ENCODE measurements at places on chromosomes 4 and X.

DNA sequence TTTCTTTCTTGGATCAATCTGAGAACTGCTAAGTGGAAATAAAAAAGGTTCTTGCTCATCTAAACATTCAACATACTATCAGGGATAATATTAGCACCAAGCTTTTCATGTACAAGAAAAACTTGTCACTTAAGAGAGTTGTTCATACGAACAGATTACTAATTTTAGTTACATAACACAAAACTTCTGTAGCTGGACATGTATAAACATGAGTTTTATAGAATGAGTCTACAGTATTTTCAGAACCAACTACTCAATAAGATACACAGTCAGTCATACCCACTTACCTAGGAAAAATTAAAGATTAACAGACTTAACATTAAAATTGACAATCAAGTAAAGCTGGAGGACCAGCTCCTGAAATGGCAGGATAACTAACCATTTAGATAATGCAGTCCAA lies 540.1 kb upstream of the FAM241A start:
- DNase-seq, result no peak

DNA sequence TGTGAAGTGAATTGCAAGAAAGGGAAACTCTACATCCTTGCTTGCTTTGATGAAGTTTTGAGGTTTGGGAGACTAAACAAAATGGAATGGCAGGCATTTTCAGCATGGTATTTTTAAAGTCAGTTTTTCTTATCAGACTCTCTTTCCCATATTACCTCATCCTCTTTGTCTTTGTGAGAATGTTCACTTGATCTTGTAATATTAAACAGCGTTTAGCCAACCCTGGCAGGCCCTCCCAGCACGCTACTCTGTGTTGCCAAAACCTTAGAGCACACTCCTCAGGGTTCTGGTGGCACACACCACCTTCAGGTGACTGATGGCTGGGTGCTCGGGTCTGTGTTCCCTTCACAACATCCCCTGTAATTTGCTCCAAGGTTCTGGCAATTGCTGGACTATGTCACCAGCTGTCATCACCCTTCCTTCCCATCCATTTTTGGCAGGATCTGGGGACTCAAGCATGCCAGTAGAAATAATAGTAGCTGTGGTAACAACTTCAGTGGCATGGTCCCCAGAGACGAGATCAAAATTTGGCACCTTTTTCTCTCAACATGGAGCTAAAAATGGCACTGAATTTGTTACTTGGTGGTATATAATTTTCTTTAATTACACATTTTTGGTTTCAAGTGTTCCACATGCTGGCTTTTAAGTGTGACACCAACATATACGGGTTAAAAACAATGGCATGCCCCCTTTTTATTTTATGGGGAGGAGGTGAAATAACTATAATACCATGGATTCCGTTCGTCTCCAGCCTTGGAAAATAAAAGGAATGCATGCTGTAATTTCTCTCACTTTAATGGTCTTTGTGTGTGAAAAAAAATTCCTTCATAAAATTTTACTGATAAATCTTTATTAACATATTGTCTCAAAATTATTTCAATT lies 273.1 kb downstream of the DCTD start:
- no peak for DNase-seq

DNA sequence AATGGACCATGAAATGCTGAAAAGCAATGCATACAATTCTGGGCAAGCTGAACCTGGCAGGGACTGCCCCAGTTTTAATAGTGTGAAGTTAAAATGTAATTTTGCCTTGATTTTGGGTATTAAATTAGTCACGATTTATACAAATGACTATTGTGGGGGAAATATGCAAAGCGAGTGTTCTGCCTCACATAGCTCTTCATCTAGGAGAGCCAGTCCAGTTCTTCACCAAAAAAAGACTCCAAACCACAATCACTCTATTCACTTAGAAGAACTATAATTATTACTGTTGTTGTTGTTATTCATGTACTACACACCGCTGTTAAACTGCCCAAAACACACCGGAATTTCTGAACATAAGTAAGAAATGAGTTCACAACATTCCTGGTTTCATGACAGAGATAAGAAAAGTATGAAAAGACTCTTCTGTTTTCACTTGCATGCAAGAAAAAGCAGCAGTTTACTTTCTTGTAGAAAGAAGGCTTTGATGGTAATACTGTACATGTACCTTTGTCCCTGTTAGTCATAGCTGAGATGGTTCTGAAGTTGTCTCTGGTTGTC lies 101.9 kb downstream of the QRFPR start:
- DNase-seq, result no peak

DNA sequence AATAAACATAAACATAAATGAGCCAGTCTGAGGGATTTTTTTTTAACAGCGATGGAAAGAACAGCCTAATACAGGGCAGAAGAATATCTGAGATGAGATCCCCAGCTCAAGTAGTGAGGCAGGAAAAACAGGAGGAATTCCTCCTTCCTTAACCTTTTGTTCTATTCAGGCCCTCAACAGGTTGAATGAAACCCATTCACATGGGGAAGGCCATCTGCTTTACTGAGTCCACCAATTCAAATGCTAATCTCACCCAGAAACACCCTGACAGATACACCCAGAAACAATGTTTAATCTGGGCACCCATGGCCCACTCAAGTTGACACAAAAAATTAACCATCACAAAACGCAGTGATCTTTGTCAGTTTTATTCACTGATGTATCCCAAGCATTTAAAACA lies 45.5 kb downstream of the SMIM31 start:
- no peak for DNase-seq

DNA sequence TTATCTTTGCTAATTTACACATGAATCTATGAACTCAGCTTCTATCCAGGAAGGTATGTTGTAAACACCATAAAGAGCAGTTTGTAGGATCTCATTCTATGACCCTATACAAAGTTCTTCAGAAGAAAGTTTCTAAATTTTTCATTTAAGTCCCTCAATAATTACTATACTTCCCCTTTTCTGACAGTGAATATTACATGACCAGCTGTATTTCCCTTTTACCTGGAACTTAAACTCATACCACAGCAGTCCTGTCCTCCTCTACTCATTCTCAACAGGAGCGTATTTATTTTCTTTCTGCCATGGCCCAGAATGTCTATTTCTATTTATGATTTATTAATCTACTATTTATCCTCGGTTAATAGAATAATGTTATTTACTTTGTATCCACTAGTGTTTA lies 15.8 kb downstream of the RASGEF1B start:
- peak; percentile 20 for DNase-seq

- DNase-seq, result no peak
Observed at GRCh38 chr4:5218376-5219069, 167.2 kb downstream of the STK32B start.

- no peak for DNase-seq
Observed at GRCh38 chr4:188949596-188949995, 810.4 kb downstream of the TRIML1 start.

DNA sequence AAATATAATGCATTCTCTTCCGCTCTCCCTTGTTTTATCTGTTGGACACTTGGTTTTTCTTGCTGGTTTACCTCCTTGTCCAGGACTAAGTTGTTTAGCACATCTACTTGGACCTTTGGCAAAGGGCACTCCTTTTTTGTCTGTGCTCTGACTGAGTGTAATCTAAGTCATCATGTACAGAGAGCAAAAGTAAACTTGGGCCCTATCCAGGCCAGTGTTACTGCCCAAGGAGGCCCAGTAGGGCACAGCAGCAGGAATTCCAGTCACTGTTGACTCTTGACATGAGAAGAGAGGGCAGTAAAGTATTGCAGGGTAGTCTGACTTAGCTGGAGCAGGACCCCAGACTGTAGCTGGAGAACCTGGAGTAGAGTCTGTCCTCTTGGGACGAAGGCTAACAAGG lies 445.5 kb downstream of the ZIC3 start:
- DNase-seq, result no peak

DNA sequence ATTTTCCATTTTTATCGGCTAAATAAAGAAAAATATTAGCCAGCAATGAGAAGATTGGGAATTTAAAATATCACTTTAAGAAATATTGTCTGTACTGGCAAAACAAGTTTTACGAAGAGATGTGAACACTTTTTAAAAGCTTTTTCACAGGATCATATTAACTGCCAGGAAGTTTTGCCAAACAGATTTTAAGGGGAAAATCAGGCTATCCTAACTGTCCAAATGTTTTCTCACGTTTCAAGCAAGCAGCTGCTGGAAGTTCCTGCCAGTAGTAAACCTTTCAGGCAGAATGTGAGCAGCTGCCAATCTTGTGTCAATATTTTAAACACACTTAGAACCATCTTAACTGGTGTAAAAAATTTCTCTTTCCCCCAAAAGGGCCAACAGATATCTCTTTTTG lies 101.1 kb downstream of the ADGRL3 start:
- DNase-seq, result no peak

DNA sequence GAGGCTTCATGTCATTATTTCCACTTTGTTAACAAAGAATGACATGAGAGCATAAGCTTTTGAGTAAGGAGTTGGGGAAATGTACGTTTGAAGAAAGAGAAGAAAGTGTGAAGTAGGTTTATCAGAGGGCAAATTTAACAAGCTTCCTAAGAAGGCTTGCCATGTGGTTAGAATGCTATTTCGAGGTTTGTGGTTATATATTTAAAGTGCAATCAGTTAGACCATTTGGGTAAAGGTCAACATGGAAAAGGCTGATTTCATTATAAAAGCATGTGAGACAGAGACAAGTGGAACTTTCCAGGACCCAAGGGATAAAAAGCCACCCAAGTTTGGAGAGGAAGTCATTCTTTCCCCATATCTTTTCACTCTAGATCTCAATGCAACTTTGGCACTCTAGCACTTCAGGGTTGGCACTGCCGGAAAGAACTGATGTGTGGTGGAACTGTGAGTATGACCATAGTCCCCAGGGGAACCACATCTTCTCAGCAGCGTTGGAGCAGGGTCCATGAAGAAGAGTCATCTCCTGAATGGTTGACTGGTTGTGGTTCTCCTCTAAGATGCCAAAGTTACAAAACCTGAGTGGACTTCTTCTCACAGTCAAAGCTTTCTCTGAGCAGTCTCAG lies 529.9 kb downstream of the MID1IP1 start:
- peak; percentile 63 for DNase-seq

GRCh38 chr4:72383439-72383838 lies 185.6 kb downstream of the ADAMTS3 start:
- DNase-seq, result no peak

DNA sequence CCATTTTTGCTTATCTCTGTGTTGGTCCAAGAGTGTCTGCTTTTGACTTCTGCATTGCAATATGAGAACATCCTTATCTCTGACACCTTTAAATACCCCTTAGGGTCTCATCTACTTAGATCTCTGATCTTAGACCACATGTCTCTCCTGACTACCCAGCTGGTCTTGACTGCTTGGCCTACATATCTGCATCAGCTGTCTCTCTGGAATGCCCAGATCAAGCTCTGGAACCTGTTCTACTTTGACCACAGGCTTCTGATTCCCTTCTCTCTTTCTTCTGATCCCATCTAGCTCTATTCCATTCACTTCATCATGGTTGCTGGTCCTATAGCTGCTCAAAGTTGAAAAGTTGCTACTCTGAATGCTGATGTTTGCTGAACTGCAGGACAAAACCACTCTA lies 301.2 kb downstream of the MAPK10 start:
- no peak for DNase-seq

DNA sequence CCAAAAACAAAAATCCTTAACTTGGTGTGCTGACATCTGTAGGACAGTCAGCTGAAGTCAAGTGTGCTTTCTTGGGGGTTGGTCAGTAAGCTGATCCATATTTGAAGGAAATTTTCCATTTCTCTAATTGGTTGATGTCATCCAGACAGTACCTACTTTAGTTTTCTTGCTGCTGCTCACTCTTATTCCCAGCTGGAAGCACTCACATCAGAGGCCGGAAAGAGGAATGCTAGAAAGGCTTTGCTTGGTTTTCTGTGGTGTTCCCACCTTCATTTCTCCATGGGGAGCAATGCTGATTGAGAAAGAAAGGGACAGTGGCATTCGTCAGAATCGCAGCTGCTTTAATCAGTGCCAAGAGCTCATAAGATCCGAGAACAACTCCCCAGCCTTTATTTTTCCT lies 227.0 kb downstream of the C4orf33 start:
- DNase-seq, result no peak

DNA sequence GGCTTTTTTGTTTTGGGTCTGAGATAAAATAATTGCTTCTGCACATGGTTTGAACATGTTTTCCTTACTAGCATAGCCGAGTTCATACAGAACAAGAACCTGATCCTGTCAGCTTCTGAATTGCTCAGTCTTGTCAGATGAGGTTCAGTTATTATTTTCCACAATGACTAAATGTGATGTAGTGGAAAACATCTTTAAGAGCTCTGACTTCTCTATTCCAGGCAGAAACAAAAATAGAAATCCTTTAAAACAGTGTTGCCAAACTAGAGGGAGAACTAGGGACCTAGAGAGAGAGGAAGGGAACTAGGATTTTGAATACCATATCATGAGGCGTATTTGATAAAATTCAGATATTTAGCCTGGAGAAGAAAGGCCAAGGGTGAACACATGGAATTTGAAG lies 2.0 kb downstream of the ATP6AP2 start:
- DNase-seq, result no peak

DNA sequence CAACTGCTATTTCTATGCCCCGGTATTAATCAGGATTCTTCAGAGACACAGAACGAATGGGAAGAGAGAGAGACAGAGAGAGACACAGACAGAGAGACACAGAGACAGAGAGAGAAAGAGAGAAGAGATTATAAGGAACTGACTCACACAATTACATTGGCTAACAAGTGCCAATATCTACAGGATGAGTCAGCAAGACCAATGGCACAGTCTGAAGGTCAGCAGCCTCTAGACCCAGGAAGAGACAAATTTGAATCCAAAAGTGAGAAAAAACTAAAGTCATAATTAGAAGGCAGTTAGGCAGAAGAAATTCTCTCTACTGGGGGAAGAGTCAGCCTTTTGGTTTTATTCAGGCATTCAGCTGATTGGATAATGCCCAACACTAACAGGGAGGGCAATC lies 187.3 kb downstream of the MAB21L2 start:
- peak; percentile 47 for DNase-seq

DNA sequence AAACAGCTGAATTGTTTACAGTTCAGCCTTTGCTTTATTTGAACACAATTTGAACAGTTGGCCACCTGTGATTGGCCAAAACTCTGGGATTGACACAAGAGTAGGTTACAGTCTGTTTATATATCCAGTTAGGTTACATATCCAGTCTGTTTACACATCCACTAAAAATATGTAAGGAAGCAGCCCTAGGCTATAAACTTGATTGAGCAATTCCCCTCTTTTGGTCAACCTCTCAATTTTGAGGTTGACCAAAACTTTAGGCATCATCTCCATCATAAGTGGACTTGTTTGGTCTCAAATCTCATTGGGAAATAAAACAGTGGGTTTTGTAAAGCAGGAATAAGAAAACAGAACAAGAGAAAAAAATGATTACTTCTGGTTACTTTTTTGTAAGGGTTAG lies 190.8 kb downstream of the SPATA18 start:
- no peak for DNase-seq

- no peak for DNase-seq
Observed at GRCh38 chrX:41761702-41762101, 37.7 kb downstream of the GPR82 start.
